ENCODE measurements at places on chromosomes 1 and 21. TPM values are rescaled to one million over a fixed set of nuclear protein-coding genes. Genes with fewer than 3 reads are reported as not detected.

Gene MARK1
- total RNA-seq = 1.9 TPM

DNA sequence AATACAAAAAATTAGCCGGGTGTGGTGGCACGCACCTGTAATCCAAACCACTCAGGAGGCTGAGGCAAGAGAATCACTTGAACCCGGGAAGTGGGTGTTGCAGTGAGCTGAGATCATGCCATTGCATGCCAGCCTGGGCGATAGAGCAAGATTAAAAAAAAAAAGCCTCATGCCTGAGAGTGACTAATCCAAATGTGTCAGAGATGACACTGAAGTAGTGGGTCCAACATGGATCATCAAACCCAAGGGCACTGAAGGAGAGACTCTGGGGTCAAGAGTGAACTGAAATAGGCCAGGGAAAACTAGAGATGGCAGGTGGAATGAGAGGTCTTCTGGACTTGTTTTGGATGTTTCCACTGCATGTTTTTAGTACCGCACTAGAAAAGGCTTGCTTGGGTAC is 10.2 kb upstream of the CACHD1 start:
- no peak overlapping the region for H3K4me3 ChIP-seq
- H3K27ac ChIP-seq = no peak overlapping the region
- DNase-seq = no peak
- H3K4me1 ChIP-seq = no peaks in the 10 kb centered on the region
- H3K27me3 ChIP-seq = no peaks in the 10 kb centered on the region
- H3K36me3 ChIP-seq = no peaks in the 10 kb centered on the region

- H3K27me3 ChIP-seq = peaks cover 43% of the 10 kb centered on the region
- no peaks in the 10 kb centered on the region for H3K36me3 ChIP-seq
- H3K4me1 ChIP-seq = no peaks in the 10 kb centered on the region
- no peak for DNase-seq
- no peak overlapping the region for H3K4me3 ChIP-seq
Observed at GRCh38 chr1:151711951-151712350, 4.7 kb downstream of the CELF3 start.

DNA sequence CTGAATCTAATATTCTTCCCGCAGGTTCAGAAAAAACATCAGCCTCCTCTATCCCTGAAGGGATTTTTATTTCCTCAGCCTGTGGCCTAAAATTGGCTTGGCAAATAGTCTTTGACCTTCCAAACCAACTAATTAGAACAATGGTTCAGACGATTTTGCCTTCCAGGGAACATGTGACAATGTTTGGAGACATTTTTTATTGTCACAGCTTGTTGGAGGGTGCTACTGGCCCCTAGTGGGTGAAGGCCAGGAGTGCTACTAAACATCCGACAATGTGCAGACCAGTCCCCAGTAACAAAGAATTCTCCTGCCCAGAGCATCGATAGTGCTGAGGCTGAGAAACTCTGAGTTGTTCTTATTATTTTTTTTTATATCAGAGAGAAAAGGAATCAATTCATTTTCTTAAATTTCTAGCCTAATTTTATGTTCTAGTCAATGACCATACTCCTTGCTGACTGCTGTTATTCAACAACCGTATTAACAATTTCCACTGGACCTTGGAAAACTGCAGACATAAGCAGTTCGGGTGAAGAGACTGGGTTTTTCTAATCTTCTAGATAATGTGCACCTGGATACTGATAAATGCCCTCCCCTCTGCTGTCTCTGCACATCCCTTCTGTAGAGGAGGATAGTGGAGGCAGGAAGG is 280.7 kb downstream of the LMX1A start:
- no peaks in the 10 kb centered on the region for H3K27me3 ChIP-seq
- no peak overlapping the region for H3K27ac ChIP-seq
- no peak overlapping the region for H3K4me3 ChIP-seq
- H3K4me1 ChIP-seq = no peaks in the 10 kb centered on the region
- no peak for DNase-seq

DNA sequence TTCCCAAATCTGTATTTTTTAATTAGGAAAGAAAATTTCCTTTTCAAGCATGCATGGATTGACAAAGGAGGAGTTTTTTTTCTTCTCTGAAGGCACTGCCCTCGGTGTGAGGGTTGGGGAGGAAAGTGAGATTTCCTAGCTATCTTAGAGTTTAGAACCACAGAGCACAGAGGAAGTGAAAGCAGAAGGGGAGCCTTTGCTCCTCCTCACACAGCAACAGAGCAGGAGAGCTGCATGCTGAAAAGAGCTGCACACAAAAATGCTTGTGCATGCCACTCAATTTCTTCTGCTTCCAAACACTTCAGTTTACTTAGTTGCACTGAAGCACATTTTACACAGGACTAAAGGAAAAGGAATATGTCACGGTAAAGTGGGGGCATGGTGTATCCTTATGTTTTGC is 308.1 kb downstream of the GPATCH2 start:
- no peaks in the 10 kb centered on the region for H3K4me1 ChIP-seq
- no peak overlapping the region for H3K27ac ChIP-seq
- no peaks in the 10 kb centered on the region for H3K36me3 ChIP-seq
- DNase-seq = no peak
- H3K27me3 ChIP-seq = no peaks in the 10 kb centered on the region

- H3K27me3 ChIP-seq = no peaks in the 10 kb centered on the region
- H3K4me3 ChIP-seq = no peak overlapping the region
- H3K4me1 ChIP-seq = no peaks in the 10 kb centered on the region
- no peak overlapping the region for H3K27ac ChIP-seq
Observed at GRCh38 chr1:103514920-103515503, 10.5 kb upstream of the RNPC3 start.

DNA sequence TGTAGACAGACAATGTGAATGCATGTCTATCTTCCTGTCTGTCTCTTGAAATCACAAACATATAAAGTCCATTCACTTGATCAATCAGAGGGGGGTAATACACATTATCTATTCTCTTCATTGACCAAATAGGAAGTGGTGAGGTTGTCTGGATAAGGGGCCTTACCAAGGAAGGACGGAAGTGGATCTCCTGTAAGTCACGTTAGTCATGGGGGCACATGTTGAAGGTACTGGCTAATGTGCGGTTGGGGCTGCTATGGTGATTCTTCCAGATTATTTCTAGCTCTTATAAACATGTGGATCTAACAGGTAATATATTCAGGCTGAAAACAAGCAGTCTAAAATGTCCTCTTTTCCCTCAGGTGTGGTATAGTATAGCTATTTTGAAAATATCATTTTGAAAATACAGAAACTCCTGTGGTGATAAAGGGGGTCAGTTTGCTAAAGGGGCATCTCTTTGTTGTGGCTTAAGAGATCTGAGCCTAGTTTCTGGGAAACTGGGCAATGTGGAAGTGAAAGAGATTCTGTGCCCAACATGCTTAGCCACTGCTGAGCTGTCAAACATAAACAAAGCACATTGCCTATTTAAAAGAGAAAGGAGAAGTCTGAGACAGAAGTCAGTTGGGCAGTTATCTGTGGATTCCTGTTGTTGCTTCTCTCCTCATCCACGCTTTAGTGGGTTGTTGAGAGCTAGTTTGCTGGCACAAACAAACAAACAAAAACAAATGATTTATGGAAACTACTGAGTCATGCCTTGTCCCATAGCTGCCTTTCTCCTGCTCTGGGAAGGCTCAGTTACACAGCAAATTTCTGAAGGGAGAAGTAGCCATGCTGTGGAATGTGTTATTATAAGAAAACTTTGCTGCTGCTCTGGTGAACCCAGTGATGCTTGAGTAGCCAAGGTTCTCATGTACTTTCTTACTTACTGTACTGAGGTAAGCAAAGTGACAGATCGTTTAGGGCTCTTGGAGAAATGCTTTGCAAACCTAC is 166.9 kb downstream of the HLX start:
- H3K27me3 ChIP-seq = no peaks in the 10 kb centered on the region
- no peaks in the 10 kb centered on the region for H3K36me3 ChIP-seq
- DNase-seq = no peak
- no peaks in the 10 kb centered on the region for H3K4me1 ChIP-seq
- no peak overlapping the region for H3K27ac ChIP-seq

Gene DCST1
- 0.43 TPM for total RNA-seq

DNA sequence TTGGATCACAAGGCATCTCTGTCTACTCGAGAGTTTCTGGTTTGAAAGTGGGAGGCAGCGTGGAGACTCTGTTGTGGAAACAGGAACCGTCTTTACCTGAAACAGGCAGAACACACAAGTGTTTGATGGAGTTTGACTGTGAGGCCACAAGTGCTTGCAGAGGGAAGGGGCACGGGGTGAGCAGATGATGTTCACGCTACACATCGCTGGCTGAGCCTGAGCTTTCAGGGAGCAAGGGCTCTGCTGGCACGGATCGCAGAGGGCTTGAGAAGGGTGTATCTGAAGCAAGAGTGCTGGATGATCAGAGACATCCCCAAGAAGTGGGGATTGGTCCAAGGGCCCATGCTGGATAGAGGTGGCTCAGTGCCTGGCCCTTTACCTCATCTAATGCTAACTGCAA is 59.3 kb downstream of the IGSF21 start:
- H3K36me3 ChIP-seq = no peaks in the 10 kb centered on the region
- no peak for DNase-seq
- no peaks in the 10 kb centered on the region for H3K4me1 ChIP-seq
- peaks cover 85% of the 10 kb centered on the region for H3K27me3 ChIP-seq

GRCh38 chr1:235739124-235739523 is 89.5 kb upstream of the GNG4 start:
- no peaks in the 10 kb centered on the region for H3K4me1 ChIP-seq
- H3K27ac ChIP-seq = no peak overlapping the region
- H3K36me3 ChIP-seq = no peaks in the 10 kb centered on the region
- no peaks in the 10 kb centered on the region for H3K27me3 ChIP-seq
- no peak overlapping the region for H3K4me3 ChIP-seq

DNA sequence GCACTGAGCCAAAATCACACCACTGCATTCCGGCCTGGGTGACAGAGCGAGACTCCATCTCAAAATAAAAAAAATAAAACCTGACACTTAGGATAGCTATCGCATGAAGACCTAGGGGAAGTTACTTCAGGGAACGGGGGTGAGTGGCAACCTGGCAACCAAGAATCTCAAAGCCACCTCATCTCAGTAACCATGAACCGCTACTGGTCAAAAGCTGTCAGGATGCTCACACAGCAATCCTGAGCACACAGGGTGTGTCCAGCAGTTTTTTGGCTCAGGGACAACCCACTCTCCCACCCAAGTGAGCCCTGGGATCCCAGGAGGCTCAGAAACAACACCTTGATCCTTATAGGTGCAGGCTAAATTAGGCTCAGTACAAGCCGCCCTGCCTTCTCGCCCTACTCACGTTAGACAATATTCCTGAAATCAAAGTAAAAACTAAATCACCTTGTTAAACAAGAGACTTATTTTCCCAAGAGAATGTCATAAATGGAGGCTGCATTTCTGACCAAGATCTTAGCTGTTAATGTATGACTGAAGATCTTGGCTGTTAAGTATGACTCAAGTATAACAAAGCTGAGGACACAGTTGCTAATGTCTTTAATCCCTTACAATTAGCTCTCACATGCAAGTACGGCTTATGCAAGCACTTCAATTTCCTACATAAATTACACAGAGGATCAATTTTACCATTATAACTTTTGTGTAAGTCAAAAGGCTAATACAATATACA is 48.3 kb upstream of the NADK start:
- H3K4me1 ChIP-seq = no peaks in the 10 kb centered on the region
- no peak overlapping the region for H3K4me3 ChIP-seq
- peaks cover 14% of the 10 kb centered on the region for H3K36me3 ChIP-seq
- H3K27me3 ChIP-seq = no peaks in the 10 kb centered on the region

- DNase-seq = no peak
- no peak overlapping the region for H3K4me3 ChIP-seq
- no peak overlapping the region for H3K27ac ChIP-seq
- peaks cover 11% of the 10 kb centered on the region for H3K4me1 ChIP-seq
- H3K36me3 ChIP-seq = no peaks in the 10 kb centered on the region
Observed at GRCh38 chr1:117162816-117163215, 41.3 kb upstream of the TRIM45 start.

GRCh38 chr1:44038876-44039657 is 7.8 kb upstream of the SLC6A9 start:
- H3K27me3 ChIP-seq = no peaks in the 10 kb centered on the region
- no peak for DNase-seq
- H3K4me3 ChIP-seq = no peak overlapping the region
- H3K36me3 ChIP-seq = no peaks in the 10 kb centered on the region

- H3K4me1 ChIP-seq = peaks cover 33% of the 10 kb centered on the region
- DNase-seq = no peak
- peaks cover 3% of the 10 kb centered on the region for H3K27me3 ChIP-seq
- no peak overlapping the region for H3K27ac ChIP-seq
- no peak overlapping the region for H3K4me3 ChIP-seq
Observed at GRCh38 chr1:1135339-1136136, 19.6 kb upstream of the C1orf159 start.

DNA sequence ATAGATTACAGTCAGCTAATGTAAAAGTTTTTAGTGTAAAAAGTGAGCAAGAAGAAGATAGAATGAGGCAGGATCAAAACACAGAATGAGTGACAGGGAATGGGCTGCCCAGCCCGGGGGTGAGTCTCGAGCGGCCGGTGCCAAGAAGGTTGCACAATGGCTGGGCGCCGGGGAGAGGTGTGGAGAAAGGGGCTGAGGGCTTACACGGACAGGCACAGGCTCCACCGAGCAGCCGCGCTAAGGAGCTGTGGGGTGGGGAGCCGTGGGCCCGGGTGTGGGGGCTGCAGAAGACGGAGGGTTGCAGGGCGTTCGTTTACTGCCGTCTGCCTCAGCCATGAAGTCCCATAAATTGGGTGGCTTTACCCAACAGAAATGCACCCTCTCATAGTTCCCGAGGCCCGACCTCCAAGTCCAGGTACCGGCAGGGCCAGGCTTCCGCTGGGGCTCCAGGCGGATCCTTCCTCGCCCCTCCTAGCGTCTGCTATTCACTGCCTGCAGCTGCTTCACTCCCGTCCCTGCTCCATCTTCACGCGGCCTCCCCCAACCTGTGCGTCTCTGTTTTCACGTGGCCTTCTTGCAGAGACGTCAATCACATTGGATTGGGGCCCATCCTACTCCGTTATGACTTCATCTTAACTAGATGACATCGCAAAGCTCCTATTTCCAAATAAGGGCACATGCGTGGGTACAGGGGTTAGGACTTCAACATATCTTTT is 277.2 kb downstream of the CAMTA1 start:
- H3K36me3 ChIP-seq = no peaks in the 10 kb centered on the region
- H3K4me3 ChIP-seq = no peak overlapping the region
- no peak overlapping the region for H3K27ac ChIP-seq
- no peak for DNase-seq
- H3K4me1 ChIP-seq = no peaks in the 10 kb centered on the region
- H3K27me3 ChIP-seq = peaks cover 68% of the 10 kb centered on the region

Gene TMEM61
- total RNA-seq = 5.0 TPM

GRCh38 chr1:24327891-24328290 is 8.7 kb downstream of the GRHL3 start:
- no peaks in the 10 kb centered on the region for H3K36me3 ChIP-seq
- H3K4me3 ChIP-seq = no peak overlapping the region
- no peak overlapping the region for H3K27ac ChIP-seq

DNA sequence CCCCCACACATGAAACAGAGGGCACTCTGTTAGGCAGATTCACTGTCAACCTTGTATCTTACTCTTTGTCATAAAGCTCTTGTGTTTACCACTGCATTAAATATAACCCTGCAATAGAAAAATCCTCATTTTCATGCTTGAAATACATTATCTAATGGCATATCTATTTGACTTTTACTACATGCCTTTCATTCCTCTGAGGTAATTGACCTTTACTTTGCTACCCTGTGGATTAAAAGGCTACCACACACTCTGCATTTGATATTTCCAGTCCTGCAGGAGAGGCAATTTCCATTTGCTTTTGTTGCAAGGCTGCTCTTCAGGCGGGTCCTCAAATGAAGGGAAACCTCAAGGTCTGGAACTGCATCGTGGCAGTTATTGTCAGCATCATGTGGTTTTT is 238.0 kb downstream of the NTNG1 start:
- no peaks in the 10 kb centered on the region for H3K36me3 ChIP-seq
- H3K4me1 ChIP-seq = no peaks in the 10 kb centered on the region
- H3K4me3 ChIP-seq = no peak overlapping the region
- no peak for DNase-seq
- no peak overlapping the region for H3K27ac ChIP-seq

Gene FCRL6
- not detected for total RNA-seq

Measured in PC-9 (cell line).